NCI-H1048 (cell line): ENCODE measurements at places on chromosomes 12 and 14.
A peak's percentile ranks its signal among the peaks of the same experiment; 100 is the strongest.

GRCh38 chr12:71548893-71549292 is 109.3 kb downstream of the LGR5 start:
- no peak for DNase-seq

DNA sequence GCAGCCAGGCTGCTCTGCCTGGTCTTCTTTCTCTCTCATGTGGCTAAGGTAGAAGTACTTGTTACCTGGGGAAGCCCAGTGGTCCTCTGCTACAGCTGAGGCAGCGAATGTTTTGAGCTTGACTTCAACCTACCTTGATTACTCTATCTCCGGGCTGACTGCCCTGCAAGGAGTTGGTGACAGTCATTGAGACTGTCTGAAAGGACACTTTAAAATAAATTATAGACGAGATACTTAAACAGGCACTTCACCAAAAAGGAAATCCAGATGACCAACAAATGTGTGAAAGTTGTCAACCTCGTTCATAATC is 474 bp upstream of the CIT start:
- DNase-seq: no peak

DNA sequence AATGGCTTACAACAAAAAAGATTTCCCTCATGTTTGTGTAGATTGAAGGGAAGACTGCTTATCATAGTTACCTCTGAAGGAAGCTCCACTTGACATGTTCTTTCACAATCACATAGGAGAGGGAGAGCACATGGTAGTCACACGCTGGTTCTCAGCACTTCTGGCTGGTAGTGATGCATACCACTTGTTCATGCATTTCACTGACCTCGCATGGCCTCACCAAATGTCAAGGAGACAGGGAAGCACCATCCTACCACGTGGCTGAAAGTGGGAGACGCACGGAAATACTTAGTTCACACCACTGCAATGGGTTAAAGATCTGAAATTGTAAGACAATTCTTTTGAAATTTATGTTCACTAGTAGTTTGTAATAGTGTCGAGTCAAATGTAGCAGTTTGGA is 74.0 kb downstream of the PDE3A start:
- no peak for DNase-seq

- DNase-seq: no peak
Observed at GRCh38 chr12:3134126-3134525, 56.9 kb downstream of the TSPAN9 start.

GRCh38 chr14:77324816-77325745 is 4.2 kb downstream of the GSTZ1 start:
- no peak for DNase-seq

GRCh38 chr12:45259675-45260074 is 43.8 kb downstream of the ANO6 start:
- DNase-seq: no peak

DNA sequence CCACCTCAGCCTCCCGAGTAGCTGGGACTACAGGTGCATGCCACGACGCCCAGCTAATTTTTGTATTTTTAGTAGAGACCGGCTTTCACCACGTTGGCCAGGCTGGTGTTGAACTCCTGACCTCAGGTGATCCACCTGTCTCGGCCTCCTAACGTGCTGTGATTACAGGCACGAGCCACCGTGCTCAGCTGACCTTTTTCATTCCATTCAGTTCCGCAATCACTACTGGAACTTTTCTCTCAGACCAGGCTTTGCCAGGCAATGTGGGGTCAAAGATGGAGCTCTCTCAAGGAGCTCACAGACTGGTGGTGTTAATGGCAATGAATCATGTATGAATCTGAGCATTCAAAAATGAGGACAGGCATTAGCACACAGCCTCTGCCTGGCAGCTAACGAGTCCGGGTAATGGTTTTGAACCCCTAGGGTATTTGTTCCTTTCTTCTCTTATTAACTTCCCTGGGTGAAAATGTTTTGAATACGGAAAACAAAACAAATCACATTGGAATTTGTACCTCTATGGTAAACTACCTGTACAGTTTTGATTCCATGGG is 9.4 kb upstream of the TCHP start:
- no peak for DNase-seq

DNA sequence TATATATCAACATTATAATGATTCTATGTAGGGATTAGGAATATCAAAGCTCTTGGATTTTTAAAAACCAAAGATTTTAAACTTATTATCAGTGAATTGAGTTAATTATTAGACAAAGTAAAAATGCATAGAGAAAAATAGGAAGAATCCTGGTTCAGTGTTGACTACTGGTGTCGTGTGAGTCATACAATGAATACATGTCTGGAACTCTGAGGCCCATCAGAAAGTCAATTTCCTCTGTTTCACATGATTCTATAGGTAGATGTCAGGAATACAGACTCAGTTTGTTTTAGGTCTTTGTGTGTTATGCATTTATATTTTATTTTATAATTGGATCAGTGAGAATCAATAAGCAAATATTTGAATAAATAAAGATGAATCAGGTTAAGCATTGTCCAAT is 84.5 kb upstream of the RTL1 start:
- no peak for DNase-seq

GRCh38 chr14:91728616-91729183 is 3.2 kb downstream of the CATSPERB start:
- no peak for DNase-seq

DNA sequence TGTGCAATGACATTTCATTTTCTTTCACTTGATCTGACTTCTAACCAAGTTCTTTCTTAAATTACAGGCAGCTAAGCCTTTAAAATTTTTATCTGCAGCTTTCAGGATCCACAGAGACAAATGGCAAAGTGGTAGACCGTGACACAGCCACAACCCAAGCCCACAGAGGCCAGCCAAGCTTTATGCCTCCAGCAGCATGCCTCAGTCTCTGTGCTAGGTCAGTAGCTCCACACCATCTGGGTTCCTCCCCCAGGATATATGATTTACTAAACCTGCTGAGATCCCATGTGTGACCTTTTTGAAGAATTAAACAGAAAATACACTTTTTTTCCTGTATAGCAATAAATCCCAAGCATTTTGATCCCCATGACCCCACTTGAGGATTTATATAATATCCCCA is 290.4 kb upstream of the CAND1 start:
- DNase-seq: no peak

DNA sequence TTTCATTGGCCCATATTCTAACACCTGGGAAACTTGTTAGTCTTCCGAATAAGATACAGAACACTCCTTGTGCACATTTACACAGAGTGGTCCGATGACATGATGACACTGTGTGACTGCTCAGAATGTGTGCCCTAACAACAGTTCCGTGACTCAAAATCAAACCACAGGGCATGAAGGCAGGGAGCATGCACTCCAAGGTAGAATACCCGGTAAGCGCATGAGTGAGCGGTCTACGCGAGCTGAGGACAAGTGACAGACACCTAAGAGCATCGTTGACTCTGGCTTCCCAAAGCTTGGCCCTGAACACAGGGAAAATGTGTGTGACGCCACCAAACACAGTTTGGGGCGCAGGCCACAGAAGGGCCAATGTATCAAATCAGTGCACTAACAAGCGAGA is 18.6 kb downstream of the CLIP1 start:
- DNase-seq: no peak

DNA sequence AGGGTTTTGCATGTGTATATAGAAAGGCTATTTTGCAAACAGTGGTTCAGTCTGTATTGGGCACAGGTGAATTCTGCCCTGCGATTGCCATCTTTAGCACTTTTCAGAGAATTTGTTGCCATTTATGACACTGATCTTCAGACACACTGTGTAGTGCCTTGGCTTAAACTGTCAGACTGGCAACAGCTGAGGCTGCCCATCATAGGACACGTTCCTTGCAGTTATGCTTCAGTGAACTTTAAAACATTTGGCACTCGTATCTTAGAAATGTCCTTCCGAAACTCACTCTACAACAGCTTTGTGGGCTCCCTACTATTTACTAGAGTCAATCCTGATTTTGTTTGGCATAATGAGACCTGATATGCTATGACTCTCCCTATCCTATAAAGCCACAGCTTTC is 29.1 kb downstream of the AP5M1 start:
- DNase-seq: no peak

- no peak for DNase-seq
Observed at GRCh38 chr12:107912421-107913004, 138.0 kb downstream of the ASCL4 start.

GRCh38 chr14:104360501-104360900 is 219.1 kb upstream of the C14orf180 start:
- DNase-seq: no peak

DNA sequence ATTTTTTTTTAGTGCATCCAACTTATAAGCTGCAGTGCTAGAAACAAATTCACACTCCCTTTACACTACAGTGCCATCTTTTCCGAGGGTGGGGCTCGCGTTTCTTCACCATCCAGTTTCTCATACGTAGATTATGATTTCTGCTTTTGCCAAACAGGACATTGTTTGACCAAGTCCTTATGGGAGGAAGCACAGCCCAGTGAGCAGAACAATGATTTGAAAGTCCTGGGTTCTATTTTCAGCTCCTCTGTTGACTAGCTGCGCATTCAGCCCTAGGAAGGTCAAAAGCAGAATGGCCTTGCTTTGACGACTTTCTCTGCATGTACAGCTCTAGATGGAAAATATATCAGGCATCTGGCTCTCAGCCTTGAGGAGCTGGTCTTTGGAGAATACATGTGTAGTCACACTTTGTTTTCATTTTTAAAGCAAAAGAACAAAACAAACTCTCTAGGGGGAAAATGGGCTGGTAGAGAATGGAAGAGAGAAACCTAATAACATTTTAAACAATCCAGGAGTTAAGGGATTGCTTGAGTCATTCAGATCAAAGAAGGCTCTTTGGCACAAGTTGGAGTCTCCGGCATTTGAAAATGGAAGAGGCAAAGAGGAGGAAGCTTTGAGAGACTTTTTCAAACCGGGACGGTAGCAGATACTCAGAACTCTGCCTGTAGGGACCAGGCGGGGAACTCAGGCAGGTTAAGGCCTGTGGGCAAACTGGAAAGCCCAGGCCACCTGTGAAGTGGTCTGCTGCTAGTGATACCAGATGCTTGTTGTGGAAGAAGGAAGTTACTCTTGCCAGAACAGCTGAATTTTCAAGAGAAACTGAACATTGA is 257.3 kb upstream of the PLEKHG7 start:
- no peak for DNase-seq

- DNase-seq: peak; percentile 24
Observed at GRCh38 chr14:26163761-26164160, 434.1 kb downstream of the NOVA1 start.

DNA sequence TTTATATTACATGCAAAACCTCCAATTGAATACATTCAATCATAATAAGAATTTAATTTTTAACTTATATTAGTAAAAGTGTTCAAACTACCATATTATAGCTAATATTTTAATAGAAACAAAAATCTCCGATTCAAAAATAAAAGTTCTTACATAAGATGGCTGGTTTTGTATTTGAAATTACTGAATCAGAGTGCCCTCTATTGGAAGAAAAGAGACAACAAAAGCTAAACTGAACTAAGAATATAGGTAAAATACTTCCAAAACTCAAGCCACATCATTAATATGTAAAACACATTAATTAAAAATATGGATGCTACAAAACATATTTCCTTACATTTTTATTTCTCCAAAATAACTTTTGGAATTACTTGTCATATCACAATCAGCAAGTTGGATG is 120.3 kb downstream of the GARIN6 start:
- no peak for DNase-seq

DNA sequence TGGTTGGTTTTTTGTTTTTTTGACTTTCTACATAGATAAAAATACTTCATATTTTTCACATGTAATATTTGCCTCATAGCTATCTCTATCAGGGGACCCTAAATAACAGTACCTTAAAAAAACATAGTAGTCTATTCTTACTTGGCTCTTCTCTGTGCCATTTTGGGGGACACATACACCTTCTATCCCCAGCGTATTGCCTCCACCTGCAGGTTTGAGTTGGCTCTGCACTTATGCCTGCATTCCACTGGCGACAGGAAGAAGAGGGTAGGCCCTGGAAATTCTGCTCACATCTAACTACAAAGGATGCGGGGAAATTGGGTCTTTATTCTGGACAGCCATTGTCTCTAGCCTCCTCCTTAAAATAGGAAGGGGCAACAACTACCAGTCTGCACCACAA is 13.8 kb upstream of the IFI27L2 start:
- no peak for DNase-seq

- DNase-seq: no peak
Observed at GRCh38 chr12:87866578-87867292, 162.5 kb downstream of the C12orf50 start.

DNA sequence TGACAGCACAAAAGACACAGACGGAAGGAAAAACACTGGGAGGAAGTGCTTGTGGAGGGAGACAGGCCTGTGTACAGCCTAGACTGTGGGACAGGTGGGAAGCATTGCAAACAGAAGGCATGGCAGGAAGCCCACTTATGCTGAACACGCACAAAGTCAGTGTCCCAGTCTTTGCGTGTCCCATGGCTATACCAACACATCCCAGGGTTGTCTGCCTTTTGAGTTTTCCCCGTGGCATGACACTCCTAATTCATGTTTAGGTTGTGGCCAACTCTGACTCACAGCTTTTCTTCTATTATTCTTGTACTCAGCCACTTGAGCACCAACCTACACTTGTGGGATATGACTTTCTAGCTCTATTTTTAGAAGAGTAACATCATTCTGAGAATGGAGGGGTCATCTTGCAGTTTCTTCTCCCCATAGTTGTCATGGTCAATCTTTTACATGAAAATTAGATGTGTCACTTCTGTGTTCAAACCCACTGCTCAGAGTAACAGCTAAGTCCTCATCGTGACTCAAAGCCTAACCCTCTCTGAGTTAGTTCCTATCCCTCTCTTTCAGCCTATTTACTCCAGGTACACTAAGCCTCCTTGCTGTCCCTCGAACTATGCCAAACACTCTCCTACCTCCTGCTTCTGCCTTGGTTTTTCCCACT is 27.5 kb upstream of the JPH4 start:
- DNase-seq: no peak

DNA sequence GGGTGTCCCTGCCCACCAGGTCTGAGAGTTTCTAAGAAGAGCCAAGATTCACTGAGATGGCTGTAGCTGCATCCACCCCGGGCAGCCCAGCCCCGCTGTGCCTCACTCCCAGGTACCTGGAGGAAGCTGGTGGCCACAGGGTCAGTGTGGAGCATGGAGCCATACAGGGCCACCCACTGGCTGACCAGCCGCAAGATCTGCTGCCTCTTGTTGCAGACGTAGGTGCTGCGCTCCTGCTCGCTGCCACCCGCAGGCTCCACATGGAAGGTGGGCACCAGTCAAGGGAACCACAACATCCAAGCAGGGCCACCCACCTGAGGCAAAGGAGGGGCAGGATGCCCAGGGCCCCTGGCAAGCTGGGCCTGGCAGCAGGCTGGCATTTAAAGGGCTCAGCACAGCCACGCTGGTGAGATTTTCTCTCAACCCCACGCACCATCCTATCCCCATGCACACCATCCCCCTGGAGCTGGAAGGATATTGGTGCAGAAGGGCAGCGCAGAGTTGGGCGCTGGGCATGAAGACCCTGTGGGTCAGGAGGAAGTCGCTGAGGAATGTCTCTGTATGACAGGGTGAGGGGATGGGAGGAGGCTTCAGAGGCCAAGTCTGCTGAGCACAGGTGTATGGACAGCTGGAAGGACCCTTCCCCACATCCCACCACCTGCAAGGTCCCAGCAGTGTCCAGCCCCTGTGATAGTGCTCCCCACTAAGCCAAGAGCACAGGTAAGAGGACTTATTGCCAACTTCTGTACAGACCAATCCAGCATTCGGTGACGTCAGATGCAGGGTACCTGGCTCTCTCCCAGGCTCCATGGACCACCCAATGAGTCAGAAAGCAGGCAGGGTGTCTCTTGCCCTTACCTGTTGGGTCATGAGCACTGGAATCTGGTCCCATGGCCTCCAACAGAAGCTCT is 10.8 kb downstream of the RAPGEF3 start:
- DNase-seq: no peak

GRCh38 chr14:33564774-33565630 is 385.9 kb downstream of the EGLN3 start:
- DNase-seq: peak; percentile 4

GRCh38 chr14:73758392-73759182 is 44.4 kb upstream of the PNMA1 start:
- DNase-seq: peak; percentile 30
